ENCODE measurements at places on chromosomes 3 and 15.

GRCh38 chr3:38000965-38001455 lies 10.4 kb downstream of the VILL start:
- no peak for DNase-seq

GRCh38 chr3:39432342-39432741 lies 25.8 kb downstream of the RPSA start:
- no peak for DNase-seq

DNA sequence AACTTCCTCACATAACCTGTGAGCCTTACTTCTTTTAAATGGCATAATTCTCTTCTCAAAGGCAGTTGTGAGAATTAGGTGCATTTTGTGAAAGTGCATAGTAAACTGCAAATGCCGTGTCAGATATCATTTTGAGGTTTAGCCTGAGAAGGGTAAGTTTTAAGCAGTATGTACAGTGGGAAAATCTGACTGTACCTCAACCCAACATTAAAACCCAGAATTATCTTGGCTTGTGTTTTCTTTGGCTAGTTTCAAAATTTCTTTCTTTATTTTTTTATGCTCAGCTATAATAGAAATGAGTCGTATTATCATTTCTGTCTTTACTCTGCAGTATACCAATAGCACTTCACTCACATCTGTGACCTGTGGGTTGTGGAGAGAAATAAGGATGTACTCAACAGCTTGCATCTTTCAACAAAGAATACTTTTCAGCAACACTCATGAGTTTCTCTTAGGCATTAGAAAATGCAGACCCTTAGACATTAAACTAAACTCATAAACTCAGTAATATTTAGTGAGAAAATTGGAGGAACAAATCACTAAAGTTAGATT lies 65.7 kb downstream of the RASA2 start:
- no peak for DNase-seq

DNA sequence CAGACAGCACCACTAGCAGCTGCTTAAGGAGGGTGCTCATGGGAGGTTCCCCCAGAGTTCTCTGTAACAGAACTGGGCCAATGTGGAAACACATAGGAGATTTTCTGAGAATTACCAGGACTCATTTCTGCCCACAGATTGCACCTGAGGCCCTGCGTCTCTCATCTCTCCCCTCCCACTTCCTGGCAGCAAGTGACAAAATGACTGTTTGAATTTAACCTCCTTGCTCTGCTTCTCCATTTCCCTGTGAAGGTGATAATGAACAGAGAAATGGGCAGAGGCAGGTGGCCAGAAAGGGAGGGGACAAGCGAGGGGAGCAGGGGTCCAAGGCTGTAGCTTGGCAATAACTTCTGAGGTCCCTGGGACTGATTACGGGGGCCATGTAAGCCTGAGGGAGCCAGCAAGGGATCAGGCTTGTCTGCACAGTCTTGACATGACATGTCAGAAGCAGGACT lies 8.0 kb downstream of the EPHB1 start:
- DNase-seq, result no peak

DNA sequence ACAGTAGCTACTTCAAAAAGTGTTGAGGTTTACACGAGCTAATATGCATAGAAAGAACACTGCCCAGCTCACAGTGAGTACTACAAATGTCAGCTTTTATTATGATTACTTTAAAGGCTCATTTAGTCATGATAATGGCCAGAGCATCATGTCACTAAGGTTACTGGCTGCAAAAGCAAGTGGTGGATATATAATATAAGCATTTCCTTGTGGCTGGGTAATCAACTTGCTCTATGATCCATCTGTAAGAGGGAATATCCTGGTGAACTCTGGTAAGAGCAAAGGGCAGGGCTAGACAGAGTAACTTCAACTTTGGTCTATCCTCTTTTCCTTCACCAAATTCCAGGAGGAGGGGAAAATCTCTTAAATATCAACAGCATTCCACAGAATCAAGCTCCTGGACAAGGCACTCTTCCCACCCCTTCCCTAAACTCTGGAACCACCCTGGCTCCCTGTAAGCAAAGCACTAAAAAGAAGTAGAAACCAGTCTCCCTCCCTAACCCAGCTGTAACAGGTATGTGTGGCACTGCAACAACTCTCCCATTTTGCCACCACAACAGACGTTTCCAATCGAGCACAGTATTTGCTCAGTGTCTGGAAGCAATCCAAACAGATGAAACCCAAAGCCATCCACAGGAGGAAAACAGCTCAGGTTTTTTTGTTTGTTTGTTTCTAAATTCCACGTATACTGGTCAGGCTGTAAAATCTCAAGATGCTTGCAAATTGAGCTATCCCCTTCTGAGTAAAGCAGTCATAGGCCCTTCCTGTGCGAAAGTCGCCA lies 13.4 kb downstream of the B4GALT4 start:
- no peak for DNase-seq

GRCh38 chr3:143991713-143992112 lies 20.1 kb downstream of the DIPK2A start:
- no peak for DNase-seq

DNA sequence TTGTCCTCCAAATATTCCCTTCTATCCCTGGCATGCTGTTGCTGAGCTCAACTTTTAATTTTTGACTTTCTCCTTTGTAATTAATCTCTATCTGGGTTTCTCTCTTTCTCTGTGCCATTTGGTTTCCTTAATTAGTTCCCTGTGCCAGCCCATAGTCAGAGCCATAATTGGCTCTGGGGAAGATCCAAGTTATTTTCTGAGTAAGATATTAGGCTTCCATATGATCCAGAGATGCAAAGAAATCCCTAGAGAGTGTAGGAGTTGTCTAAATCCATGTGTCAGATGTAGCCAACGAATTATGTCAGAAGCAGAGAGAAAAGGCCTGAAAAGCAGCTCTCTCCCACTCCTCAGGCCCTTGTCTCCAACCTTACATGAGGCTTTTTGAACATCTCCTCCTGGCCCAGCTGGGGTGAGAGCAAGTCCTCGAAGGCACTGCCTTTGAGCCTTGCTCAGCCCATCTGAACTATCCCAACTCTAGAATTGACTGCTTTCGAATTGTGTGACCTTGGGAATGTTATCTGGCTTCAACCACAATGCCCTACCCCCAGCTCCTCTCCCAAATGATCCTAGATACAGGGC lies 46.4 kb downstream of the MOBP start:
- DNase-seq, result no peak

- DNase-seq, result no peak
Observed at GRCh38 chr15:85579957-85580694, 199.7 kb downstream of the AKAP13 start.

DNA sequence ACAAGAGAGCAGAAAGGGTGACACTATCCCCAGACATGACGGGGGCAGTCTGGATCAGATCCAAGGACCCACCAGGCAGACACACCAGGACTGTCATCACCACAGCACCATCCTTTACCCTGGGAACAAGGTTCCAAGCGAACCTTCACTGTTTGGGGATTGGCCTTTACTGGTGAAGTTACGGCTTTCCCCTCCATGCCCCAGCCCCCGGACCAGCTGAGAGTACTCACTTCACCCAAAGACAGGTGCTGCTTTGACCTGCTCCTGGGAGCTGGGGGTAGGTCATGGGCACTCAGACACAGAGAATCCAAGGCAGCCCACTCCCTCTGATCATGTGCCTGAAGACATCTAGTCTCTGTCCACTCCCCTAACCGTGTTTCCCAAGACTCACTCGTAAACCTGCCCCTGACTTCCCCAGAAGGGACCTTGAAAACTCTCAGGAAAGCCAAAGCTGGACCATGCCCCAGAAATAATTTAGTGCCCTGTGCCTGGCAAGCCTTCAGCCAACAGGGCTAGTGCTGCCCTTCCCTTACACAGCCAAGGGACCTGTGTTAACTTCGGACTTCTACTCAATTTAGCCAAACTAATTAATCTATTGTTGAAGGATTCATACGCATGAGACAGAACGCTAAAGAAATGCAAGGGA lies 2.8 kb downstream of the RRP9 start:
- no peak for DNase-seq

DNA sequence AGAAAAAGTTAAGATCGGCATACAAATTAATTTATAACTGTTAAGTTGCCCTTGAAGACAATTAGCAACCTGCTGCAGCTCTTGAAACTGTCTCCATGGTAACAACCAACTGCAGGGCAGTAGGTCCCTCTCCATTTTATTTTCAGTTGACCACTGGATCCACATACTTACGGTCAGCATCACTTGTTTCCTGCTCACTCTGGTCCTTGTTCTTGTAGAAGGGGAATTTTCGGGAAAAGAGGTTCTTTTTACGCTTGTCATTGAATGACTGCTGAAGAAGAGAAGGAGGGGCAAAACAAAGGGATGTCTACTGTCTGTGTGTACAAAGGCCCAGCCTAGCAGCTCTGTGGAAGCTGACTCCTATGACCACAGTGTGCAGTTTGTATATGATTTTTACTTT lies 46.8 kb upstream of the MELTF start:
- no peak for DNase-seq
